Tibial nerve (tissue), 4 donors: ENCODE measurements at places on chromosomes 6 and 20.

DNA sequence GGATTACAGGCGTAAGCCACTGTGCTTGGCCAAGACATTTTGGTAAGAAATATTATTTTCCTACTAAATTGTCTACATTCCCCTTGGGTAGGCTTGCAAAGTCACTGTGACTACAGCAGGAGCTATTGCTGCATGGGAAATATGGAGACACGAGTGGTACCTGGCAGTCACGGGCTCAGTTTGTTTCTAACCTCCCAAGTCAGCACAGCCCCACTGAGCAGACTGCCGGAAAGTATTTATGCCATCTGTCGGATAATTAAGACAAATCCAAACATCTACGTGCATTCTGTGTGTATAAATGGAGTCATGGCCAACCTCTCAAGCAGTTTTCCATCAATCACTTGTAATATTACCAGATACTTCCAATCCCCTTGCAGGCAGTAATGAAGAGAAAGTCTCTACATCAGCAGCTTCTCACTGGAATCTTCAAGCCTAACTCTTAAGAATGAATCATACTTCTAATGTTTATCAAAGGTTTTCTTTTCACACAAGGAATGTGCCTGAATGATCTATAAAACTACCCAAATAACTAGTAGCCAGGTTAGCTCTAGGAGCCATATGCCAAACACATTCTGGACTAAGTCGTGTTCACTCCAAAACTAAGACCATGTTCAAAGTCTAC is 20.1 kb downstream of the PSMB1 start:
- H3K4me1 ChIP-seq: no peaks in the 10 kb centered on the region
- H3K27me3 ChIP-seq: no peaks in the 10 kb centered on the region

- no peaks in the 10 kb centered on the region for H3K4me1 ChIP-seq
- no peak within 1 kb of the TSS for H3K4me3 ChIP-seq
- no peak within 1 kb of the TSS for H3K27ac ChIP-seq
- DNase-seq: no peak
- H3K27me3 ChIP-seq: no peaks in the 10 kb centered on the region
Observed at GRCh38 chr20:33053291-33054106, at the start of gene BPIFB3. Gene BPIFB3 (plus strand): TSS chr20:33053903. CDS start chr20:33055436, 1,533 bp downstream.

DNA sequence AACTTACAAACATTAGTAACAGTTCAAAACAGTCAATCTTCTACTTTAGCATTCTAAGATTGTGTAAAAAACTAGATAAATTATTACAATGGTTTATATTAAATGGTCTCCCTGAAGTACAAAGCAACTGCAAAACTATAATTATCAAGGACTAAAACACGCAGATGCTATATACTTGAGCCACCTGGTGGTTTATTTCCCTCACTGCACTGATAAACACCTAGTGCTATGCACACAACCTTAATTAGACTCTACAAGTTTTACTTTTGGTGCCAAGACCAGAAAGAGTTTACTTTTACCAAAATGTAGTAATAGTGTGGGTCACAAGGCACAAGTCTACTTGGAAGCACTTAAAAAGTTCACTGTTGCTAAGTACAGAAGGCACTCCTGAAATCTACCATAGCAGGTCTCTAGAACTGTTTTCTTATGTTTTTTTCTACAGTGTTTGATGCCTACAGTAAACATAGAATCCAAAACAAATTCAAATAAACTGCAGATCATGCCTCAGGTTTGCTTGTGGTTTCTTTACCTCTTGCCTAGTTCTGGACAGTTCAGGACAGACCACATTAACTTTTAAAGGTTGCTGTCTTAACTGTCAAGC is 49.2 kb downstream of the GMDS start:
- peak; percentile 85 for DNase-seq
- H3K4me1 ChIP-seq: peaks cover 7% of the 10 kb centered on the region
- no peak overlapping the region for H3K4me3 ChIP-seq
- H3K27ac ChIP-seq: no peak overlapping the region
- no peaks in the 10 kb centered on the region for H3K27me3 ChIP-seq

GRCh38 chr6:11779329-11780096 is 910 bp upstream of the ADTRP start:
- DNase-seq: no peak
- H3K4me3 ChIP-seq: no peak overlapping the region
- H3K27me3 ChIP-seq: no peaks in the 10 kb centered on the region
- peak overlapping the region; percentile 62 for H3K27ac ChIP-seq

DNA sequence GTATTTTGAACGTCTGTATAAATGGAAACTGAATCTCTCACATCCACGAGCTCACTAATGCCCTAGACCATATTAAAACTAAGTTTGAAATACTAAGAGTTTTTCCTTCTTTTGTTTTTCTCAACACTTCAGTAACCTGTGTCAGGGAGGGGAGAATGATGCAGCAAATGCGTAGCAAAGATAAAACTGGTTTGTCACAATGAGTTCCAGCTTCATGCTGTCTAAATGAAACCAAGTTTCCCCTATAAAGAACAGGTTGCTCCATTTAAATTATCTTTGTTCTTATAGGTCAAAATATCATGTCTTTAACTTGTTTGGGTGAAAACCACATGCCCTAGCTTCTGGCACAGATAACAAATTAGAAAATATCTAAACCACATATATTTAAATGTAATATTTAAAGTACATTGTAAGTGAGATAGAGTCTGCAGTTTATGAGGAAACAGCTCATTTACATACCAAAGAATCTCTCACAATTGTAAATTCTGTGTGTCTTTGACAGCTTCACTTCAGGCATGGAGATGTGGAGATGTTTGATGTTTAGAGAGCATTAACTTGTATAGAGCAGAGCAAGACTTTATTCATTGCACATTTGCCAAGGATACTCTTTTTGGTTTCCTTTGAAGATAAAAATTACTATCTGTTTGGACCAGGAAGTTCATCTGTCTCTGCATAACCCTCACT is 7.3 kb downstream of the TRDN start:
- DNase-seq: no peak
- no peak overlapping the region for H3K4me3 ChIP-seq
- no peaks in the 10 kb centered on the region for H3K27me3 ChIP-seq
- H3K36me3 ChIP-seq: no peaks in the 10 kb centered on the region

DNA sequence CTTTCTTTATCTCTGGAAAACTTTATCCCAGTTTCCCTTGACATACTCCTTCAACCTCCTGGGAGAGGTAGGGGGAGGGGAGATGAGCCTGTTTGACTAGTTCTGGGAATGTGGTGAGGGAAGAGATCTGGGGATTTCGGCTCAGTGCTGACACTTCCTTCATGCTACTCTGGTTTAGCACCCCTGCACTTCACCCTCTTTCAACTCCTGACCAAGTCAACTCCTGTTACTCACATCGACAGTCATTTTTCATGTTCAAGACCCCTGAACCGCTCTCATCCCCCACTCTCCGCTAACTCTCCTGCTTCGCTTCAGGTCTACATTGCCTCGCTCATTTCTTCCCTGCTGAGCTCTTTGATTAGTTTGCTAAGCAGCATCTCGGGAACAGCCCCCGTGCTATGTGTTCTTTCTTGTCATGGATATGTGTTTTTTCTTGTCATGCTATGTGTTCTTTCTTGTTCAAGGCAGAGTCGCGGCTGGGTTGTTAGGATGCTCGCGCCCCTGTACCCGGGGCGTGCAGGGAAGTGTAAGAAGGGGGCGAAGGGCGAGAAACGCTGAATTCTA is 16.6 kb upstream of the TRIM27 start:
- peak overlapping the region; percentile 76 for H3K27ac ChIP-seq
- no peaks in the 10 kb centered on the region for H3K27me3 ChIP-seq
- DNase-seq: peak; percentile 54

DNA sequence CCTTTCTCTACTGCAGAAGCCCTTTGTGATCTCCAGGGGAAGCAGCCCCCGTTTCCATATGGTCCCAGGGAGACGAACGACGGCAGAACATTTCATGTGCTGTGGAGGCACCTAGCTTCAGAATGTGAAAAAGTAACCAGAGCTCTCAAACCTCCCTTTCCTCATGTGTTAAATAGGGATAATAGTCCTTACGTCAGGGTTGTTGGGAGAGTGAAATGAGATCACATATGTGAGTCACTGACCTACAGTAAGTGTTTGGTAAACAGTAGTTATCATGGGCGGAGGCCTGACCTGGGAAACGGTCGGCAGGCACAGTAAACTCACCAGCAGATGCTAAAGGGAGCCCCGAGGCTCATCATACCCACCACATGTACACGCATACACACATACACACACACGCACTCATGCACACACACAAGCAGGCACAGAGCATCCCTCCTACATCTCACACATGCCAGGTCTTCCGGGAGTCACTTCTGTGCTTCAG is 89.7 kb downstream of the LY86 start:
- H3K36me3 ChIP-seq: no peaks in the 10 kb centered on the region
- no peak overlapping the region for H3K4me3 ChIP-seq
- no peak overlapping the region for H3K27ac ChIP-seq
- no peaks in the 10 kb centered on the region for H3K27me3 ChIP-seq
- no peaks in the 10 kb centered on the region for H3K4me1 ChIP-seq

DNA sequence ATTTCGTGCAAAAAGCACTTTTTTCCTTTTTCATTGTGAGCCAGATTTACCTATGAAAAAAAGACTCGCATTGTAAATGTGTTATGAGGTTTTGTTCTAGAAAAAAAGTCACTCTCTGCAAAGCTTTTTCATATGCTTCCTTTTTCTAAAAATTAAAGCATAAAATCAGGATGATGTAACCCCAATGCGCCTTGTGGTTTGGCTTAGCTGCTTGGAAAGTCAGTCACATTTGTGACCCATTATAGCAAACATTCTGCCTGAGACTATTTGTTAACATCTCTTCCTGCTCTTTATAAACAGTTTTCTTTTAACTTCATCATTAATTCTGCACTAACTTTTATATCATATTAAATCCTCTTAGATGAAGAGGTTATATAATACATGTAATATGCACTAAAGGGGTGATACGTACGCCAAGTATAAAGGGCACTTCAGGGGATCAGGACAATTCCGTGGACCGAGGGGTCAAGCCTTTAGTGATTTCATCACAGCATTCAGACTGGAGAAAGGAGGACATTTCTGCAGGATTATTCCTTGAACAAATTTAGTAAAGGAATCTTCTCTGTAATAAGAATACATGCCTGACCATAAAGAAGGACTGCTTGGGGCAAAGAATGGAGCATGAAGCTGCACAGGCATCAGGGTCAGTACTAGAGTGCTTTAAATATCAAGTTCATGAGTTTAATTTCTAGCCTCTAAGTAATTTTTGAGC is 48.1 kb upstream of the SMLR1 start:
- H3K4me3 ChIP-seq: no peak overlapping the region
- H3K36me3 ChIP-seq: no peaks in the 10 kb centered on the region
- no peaks in the 10 kb centered on the region for H3K4me1 ChIP-seq
- H3K27me3 ChIP-seq: no peaks in the 10 kb centered on the region
- no peak for DNase-seq

- no peaks in the 10 kb centered on the region for H3K27me3 ChIP-seq
- no peak for DNase-seq
- peak overlapping the region; percentile 64 for H3K27ac ChIP-seq
- H3K4me3 ChIP-seq: no peak overlapping the region
- peaks cover 62% of the 10 kb centered on the region for H3K4me1 ChIP-seq
Observed at GRCh38 chr20:3901706-3902440, 12.7 kb downstream of the PANK2 start.

DNA sequence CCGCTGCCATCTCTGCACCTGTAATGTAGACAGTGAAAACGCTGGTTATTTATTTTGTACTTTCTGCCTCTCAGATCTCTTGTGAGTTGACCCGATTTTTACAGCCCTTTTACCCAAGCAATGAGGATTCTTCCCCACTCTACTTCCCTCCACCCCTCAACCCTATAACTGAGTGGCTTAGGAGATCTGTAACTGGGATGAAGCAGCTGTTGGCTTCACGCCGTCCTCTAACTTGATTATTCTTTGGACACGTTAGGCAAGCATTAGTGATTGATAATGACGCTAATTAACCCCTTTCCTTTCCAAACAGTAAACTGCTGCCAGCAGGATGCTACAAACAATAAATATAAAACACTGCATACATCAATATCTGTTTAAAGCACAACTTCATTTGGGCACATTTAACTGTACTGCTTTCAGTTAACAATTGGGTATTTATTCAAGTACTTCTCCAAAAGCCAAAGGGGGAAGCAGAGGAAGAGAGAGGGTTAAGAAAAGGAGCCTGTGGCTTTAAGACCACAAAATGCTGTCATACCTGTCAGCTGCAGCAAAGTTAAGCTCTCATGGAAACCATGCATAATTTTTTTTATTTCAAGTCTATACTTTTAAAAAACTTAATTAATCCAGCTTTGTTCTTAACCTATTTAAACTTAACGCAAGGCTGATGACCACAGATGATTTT is 21.2 kb downstream of the TFAP2A start:
- no peaks in the 10 kb centered on the region for H3K27me3 ChIP-seq
- H3K27ac ChIP-seq: no peak overlapping the region
- no peak overlapping the region for H3K4me3 ChIP-seq
- H3K4me1 ChIP-seq: no peaks in the 10 kb centered on the region
- no peak for DNase-seq

DNA sequence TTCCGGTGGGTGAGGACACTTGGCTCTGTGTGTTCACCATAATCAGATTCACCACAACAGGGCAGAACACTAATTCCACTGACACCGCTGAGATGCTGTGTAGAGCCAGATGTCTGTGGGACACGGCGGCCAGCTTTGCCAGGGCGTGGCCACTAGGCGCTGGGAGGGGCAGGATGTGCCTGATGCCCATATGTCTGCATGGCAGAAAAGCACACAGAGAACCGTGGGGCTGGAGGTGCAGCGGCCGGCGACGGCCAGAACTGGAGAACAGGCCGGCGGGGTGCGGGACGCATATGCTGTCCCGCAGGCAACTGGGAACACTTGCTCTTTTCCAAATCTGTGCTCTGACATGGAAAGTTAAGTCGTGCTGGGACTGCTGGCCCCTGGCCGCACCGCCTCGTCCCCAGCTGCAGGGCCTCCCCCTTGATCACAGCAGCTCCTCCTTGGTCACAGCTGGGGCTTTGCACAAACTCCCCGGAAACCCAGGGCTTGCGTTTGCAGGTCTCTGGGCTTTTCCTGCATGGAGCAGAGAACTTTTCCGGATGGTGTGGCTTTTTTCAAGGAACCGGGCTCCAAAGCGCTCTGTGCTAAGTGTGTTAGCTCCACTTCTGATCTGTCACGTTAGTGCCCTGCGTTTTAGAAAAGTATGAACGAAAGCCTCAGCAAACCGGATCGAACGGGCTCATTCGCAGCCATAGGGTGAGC is 31.1 kb downstream of the NTSR1 start:
- H3K27me3 ChIP-seq: peaks cover 63% of the 10 kb centered on the region
- DNase-seq: no peak
- no peaks in the 10 kb centered on the region for H3K4me1 ChIP-seq
- H3K36me3 ChIP-seq: no peaks in the 10 kb centered on the region

DNA sequence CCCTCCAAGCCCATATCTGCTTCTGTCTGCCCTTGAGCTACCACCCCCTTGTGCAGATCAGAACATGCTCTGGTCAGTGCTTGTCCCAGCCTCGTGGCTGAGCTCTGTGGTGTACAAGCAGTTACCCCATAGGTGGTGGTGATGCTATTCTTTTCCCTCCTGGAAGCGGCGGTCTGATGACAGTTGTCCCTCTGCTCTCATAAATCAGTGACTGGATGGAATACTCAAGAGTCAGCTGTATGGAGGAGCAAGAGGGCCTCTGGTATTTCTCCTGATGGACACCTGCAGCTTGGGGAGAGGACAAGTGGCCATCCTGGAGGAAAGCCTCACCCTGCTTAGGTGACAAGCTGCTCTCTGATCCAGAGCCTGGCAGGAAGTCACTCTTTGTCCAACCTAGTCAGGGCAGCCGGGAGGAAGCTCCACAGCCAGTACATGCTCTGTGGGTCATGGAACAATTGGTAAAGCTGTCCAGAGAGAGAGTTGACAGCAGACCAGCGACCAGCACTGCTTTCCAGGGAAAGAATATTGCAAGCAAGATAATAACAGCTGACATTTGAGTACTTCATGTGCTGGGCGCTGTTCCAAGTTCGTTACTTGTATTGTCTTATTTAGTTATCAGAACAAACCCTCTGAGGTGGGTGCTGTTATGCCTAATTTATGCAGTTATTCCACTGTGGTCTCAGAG is 47.1 kb downstream of the SCAND1 start:
- no peak overlapping the region for H3K4me3 ChIP-seq
- no peak overlapping the region for H3K27ac ChIP-seq
- no peaks in the 10 kb centered on the region for H3K4me1 ChIP-seq
- no peak for DNase-seq
- no peaks in the 10 kb centered on the region for H3K27me3 ChIP-seq
- no peaks in the 10 kb centered on the region for H3K36me3 ChIP-seq
